Smooth muscle cell of the umbilical artery (primary cell): ENCODE measurements at places on chromosomes 6 and 20. TPM values are rescaled to one million over a fixed set of nuclear protein-coding genes. Genes with fewer than 3 reads are reported as not detected.

Gene KIF16B
- 11.0 and 13.8 TPM in 2 replicates for total RNA-seq

Gene NHLRC1
- total RNA-seq, result 2.1 and 2.4 TPM in 2 replicates

Gene PLAGL1
- total RNA-seq, result 7.4 and 16.8 TPM in 2 replicates

Gene TUBB2B
- 5.6 and 18.3 TPM in 2 replicates for total RNA-seq

Gene ELOVL4
- 7.1 and 7.6 TPM in 2 replicates for total RNA-seq

Gene TRIM10
- total RNA-seq, result not detected in 2 replicates

Gene PRDM1
- 3.7 and 8.0 TPM in 2 replicates for total RNA-seq

Gene BAG2
- 27.9 and 32.1 TPM in 2 replicates for total RNA-seq

Gene LRP11
- 119 and 130 TPM in 2 replicates for total RNA-seq

Gene BANF2
- not detected in 2 replicates for total RNA-seq

Gene OR2H1
- not detected in 2 replicates for total RNA-seq

Gene ATP6V1G2
- total RNA-seq, result 2.6 and 3.3 TPM in 2 replicates

Gene SIRPB2
- total RNA-seq, result not detected in 2 replicates

Gene C6orf58
- 0.14 TPM in 1 of 2 replicates, not detected in the other for total RNA-seq

Gene RBPJL
- not detected in 2 replicates for total RNA-seq

Gene NMBR
- not detected in 2 replicates for total RNA-seq
